Fibroblast of skin of right biceps (primary cell): ENCODE measurements at places on chromosomes 1 and 21.

DNA sequence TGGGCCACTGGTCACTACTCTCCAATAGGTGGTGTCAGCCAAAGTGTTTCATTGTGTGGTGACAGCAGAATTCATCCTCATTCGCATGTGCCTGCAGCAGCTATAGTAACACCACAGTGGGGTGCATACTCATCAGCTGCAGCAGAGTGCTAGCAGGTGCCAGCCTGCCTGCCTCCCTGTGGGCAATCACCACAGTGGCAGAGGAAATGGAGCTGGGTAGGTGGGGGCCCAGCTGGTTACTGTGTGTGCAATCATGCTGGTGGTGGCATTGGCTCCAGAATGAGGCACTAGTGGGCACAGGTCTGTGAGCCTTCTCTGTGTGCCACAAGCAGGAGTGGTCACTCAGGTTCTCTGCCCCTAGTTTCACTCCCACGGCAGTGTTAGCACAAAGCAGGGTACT lies 579.2 kb downstream of the PTPRC start:
- no peak for DNase-seq

- DNase-seq: no peak
Measured at GRCh38 chr1:86453664-86454063, 15.1 kb upstream of the CLCA1 start.

DNA sequence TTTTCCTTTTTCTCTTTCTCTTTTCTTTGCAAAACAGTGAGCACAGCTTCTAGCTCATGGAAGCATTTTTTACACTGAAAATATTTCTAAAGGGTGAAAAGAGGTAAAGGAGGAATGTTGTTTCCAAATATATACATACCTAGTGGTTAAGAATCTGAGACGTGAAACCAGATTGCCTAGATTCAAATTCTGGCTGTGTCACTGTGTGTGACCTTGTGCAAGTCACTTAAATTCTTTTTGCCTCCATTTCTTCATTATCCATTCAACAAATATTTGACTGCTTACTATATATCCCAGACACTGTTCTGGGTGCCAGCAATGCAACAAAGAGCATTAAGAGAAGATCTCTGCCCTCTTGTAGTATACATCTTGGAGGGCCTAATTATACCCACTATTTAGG lies 53.3 kb downstream of the ZFYVE9 start:
- DNase-seq: peak; percentile 53

- DNase-seq: peak; percentile 91
Measured at GRCh38 chr1:2322065-2322571, 69.2 kb downstream of the MORN1 start.

DNA sequence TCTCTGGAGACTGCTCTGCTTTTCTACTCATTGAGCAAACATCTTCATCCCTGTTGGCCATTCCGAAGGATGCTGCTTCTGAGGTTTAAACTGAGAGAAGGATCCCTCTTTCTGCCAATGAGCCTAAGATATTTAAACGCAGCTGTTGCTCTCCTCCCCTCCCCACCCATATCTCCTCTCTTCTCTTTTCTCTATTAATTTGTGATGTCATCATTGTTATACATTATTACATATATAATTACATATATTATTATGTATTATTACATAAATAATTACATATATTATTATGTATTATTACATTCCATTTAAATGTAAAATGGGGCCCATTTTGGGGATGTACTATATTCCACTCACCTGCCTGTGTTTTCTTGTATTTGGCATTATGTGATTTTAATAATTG lies 82.7 kb upstream of the JUN start:
- DNase-seq: no peak

- no peak for DNase-seq
Measured at GRCh38 chr1:171600862-171601261, 21.2 kb upstream of the MYOCOS start.

GRCh38 chr1:44807364-44808062 lies 362 bp upstream of the DYNLT4 start:
- DNase-seq: peak; percentile 100

DNA sequence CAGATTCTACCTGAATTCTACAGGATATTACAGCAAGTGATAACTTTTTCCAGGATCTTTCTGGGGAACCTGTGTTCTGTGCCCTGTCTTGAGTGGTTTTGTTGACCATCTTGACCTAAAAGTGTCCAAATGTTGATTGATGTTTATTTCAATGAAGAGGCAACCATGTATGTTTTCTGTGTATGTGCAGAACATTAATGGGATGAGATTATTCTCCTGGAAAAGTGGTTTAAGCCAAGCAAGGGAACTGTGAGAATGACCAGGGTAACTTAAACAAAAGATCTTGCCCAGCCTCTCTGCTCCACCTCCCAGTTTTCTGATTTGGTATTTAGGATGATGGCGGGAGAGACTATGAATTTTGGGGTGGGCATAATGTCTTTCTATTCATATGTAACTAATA lies 1.0 kb upstream of the SAMD13 start:
- no peak for DNase-seq

DNA sequence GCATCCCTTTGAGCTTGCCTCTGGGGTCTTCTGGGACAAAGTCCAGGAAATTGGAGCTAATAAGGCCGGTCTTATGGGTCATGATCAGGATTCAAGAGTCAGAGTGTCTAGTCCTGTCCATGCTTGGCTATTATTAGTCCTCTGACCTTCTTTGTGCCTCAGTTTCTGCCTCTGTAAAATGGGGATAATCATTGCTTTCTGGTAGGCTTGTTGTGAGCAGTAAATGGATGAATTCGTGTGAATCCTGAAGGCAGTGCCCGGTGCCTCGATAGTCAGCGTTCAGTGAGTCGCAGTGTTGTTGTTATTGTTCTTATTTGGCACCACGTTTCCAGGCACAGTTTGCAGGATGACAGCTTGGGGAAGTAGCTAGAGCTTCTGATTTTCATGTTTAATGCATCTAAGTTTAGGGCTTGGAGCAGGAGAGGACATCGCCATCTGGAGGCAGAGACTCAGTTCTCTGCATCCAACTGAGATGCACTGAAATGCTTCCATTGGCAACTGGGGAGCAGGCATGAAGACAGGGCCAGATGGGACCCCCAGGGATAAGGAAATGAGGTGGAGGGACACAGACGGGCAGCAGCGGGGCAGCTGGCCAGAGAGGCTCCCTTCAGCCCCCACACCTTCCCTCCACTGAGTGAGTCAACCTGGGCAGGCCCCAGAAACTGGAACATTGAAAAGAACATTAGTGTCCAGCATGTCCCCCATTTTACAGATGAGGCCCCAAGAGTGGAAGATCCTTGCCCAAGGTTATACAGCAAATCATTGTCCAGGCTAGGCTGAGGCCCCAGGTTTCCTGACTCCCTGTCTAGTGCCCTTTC lies 160.3 kb downstream of the PTPRU start:
- no peak for DNase-seq

GRCh38 chr1:214537219-214537618 lies 14.2 kb downstream of the PTPN14 start:
- no peak for DNase-seq
